Stimulated activated CD4-positive, alpha-beta T cell treated with anti-CD3 and anti-CD28 coated beads, Interleukin-4, amount 100 ng/mL, for 4 hours (primary cell): ENCODE measurements at places on chromosomes 2 and 18.

- no peak for DNase-seq
Observed at GRCh38 chr2:156038021-156038420, 294.5 kb downstream of the NR4A2 start.

DNA sequence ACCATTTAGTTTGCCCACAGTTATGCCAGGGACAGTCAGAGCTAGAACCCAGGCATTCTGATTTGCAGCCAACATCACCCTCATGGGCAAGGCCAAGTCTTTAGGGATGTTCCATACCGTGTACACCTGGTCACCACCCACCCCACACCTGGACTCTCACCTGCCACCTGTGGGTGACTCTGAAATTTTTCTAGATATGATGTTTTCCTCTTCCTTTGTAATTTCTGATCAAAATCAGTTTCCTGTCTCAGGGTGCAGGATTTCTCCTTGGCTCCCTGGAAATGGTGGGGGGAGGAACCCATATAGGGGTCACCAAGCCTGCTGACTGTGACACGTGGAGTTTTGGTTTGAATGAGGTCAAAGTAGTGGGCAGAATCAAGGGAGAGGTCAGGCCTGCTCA, 138.2 kb downstream of the ACOXL start:
- no peak for DNase-seq

DNA sequence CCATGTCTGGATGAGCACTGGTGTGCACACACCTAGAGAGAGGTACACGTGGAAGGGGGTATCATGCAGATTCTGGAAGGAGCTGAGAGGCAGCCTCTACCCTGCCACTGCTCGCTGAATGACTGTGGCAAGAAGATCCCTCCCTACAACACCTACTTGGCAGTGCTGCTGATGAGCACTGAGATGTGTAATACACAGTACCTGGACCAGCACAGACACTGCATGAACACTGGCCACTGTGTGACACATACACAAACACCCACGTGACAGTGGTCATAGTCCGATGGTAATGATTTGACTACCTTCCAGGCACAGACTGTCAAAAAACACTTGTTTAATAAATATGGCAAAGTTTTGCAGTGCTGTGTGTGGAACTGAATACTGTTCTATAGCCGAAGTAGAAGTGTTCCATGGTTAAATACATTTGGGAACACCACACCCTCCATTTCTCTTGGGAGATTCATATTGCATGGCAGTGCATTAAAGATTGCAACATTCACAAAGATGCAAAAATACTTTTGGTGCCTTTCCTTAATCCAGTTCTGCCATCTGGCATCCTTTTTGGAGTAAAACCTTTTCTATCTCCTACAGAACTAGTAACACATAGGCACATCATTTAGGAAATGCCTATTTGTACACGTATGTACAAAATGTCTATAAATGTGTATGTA, 29.6 kb downstream of the MRPS5 start:
- DNase-seq: no peak

GRCh38 chr2:46362667-46363012, 65.4 kb downstream of the EPAS1 start:
- no peak for DNase-seq

DNA sequence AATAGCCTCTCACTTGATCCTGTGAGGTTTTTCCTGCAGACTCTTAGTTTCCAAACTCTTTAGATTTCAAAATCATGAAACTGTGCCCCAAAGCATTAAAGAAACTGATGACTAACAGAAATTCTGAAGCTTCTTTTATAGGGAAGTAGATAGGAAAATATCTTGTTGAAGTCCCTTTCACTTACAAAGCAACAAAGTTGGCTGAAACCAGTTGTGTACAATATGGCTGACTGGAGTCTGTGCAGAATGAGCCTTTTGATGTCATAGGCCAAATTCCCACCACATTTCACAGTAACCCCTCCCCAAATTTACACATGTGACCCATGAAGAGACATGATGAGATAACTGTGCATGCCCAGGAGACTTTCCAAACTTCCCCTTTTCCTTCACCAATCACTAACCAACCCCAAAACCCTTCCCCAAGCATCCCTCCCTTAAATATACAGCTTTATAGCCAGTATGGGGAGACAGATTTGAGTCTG, 61.7 kb upstream of the NCK2 start:
- DNase-seq: no peak

- no peak for DNase-seq
Observed at GRCh38 chr18:57845605-57846074, 42.5 kb upstream of the ATP8B1 start.

DNA sequence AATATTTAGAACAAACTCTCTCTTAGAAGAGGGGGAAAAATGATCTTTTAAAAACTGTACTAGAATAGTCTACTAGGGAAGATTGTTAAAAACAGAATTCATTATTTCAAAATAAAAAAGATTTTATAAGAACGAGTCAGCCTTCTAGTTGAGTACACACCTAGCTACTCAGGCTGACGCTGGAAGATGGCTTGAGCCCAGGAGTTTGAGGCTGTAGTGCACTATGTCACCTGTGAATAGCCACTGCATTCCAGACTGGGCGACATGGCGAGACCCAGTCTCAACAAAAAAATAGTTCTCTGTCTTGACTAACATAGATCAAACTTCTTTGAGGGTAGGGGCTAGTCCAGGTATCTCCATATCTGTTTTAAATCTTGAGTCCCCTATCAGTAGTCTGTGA, 33.9 kb downstream of the ERLEC1 start:
- no peak for DNase-seq

- no peak for DNase-seq
Observed at GRCh38 chr2:75959724-75960471, 249.2 kb upstream of the GCFC2 start.

DNA sequence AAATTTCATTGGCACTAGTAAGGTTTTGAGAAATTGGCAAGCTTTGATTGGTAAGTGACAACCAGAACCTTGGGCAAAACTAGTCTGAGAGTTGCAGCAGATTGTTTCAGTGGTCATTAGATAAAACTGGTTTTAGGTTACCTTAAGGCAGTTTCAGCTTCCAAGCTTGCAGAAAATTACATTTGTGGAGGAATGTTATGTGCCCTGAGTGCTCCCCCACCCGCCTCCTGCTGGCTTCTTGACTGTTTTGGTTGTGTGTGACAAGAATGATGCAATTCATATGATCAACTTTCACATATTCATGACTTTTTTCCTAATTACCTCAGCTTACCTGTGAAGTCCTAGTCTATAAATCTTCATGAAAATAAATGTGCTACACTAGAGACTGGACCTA, 599.5 kb upstream of the ZNF804A start:
- no peak for DNase-seq

GRCh38 chr2:48723129-48723528, 32.4 kb downstream of the LHCGR start:
- no peak for DNase-seq

DNA sequence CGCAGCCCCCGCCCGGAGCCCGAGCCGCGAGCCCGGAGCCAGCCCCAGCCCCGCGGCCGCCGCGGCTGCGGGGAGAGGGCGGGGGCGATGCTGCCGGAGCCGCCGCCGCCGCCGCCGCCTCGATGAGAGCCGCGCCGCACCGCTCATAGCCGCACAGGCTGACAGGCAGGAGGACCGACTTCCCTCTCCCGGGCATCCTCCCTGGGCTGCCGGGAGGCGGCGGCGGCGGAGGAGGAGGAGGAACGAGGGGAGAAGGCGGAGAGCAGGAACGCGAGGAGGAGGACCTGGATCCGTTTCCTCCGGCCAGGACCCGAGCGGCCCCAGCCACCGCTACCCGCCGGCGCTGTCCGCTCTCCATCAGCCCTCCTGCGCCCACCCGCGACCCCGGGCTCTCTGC, 370 bp downstream of the KLHL29 start:
- DNase-seq: no peak

- DNase-seq: no peak
Observed at GRCh38 chr18:54991981-54992380, 32.7 kb upstream of the CCDC68 start.

DNA sequence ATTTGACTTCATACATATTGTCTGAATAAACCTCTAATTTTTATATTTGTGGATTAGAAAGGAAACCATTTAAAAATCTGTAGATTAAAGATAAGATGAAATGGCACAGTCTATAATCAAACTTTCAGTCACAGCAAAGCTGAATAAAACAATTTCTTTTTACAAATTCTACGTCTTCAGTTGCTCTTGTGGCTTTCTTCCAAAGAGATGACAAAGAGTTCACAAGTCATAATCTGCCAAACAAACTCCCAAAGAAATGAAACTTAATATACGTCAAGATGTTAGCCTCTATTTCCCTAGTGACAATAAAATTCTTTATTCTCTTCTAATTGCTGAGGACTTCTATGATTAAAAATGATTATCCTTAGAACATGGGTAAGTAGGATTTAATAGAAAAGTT, 66.3 kb downstream of the FIGN start:
- DNase-seq: no peak

DNA sequence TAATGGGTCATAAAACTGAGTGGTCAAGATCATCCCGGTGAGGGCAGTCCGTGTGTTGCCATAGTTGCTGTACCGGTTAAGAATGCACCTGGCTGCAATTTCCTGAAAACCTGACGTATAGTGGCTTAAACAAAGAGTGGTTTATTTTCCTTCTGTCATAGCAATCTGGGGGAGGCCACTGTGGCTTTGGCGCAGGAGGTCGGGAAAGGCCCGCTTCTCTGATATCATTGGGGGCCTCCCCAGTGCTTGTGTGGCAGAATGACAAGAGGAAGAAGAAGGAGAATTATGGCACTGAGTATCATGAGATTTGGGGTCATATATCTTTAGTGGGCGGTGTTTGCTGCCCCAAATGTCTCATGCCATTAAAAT, 4.4 kb downstream of the C2orf92 start:
- no peak for DNase-seq

DNA sequence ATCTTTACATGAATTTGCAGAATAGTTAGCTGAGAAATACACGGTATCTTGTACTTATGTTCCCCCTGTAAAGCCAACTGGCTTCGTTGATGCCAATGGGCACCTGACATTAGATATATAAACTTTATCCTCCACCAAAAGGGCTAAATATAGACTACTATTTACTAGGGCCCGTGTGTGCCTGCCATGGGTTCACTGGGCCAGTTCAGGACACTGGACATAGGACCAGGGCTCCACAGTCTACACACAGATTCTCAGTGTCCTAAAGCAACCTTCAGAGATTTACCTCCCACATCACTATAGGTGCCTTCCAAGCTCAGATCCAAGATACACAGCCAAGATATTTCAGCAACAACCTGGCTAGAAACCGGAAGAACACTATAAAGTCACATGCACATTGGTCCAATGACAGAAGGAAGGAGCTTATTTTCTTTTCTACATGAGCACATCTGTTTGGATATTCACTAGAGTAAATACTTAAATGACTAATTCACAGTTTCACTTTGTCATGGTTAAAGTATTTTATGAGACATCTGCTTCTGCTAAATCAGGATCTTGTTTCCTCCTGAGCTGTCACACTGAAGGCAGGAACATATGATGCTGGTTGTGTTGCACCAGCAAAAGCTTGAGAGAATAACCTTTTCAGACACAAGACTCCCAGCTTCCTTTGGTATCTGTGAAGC, 95.1 kb downstream of the MYO5B start:
- DNase-seq: no peak

GRCh38 chr2:71510196-71510807, 56.9 kb downstream of the DYSF start:
- peak; percentile 72 for DNase-seq

GRCh38 chr18:26497866-26498265, 50.5 kb downstream of the KCTD1 start:
- DNase-seq: no peak

DNA sequence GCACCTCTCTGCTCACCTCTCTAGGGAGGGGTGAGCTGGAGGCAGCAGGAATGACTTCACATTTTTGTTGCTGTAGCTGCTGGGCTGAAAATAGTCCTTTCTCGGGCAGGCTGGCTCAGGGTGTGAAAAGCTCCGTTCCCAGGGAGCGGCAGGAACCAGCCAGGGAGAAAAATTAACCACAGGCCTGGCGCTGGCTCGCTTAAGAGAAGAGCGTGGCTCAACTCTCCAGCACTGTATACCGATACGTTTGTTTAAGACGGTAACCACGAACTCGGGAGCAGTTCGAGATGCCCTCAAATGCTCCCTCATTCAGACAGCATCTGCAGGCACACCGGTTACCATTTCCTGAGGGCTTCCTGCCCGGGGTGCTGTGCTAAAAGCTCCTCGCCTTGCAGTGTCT, 129.6 kb downstream of the CELF4 start:
- DNase-seq: no peak

DNA sequence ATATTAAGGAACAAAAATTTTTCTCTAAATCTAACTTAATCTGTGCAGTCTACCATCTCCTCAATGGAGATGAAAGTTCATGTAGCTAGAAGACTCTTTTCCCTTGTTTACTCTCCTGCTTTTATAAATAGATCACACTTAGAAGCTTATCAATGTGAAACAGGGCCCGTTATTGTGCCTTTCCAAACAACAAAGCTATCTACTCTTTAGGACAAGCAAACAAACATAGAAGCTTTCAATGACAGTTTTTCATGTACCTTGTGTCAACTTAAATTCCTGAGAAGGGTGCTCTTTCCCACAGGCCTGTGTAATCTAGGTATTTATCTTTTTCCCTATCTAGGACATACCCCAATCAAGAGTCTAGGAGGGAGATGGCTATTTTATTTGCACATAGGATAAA, 247.8 kb upstream of the CWC22 start:
- DNase-seq: no peak

DNA sequence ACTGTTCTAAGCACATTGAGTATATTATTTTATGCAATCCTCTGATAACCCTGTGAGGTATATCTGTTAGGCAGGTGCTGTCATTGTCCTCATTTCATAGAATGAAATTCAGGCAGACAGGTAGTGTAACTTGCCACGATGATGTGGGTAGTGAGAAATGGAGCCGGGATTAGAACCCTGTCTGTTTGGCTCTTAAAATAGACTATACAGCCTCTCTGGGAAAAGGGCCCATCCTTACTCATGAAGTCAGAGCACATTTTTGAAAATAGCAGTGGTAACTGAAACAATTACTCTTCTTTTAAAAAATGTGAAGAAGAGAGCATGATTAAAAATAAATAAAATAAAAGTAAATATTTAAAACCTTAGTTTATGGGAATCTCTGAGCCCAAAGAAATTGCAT, 23.0 kb downstream of the FAM171B start:
- no peak for DNase-seq

DNA sequence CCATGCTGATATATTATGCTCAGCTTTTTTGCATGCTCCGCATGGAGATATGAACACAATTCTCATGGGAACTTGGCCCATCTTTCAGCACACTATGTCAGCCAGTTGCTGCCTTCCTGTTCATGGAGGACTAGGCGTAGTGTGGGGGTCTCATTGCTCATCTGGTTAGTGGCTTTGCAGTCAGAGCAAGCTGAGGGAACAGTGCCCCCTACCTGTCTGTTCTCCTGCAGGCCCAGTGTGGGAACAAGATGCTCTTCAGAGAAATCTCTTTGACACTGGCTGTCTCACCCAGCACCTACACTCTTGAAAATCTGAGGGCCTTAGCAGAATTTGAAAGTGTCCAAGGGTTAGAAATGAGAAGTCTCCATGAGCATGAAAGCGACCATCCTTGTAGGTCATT, 47.1 kb downstream of the SPTBN1 start:
- peak; percentile 7 for DNase-seq

GRCh38 chr18:31741097-31741735, 19.5 kb downstream of the SLC25A52 start:
- DNase-seq: peak; percentile 30

- DNase-seq: no peak
Observed at GRCh38 chr2:29787473-29788465, 133.6 kb downstream of the ALK start.
